ENCODE measurements at places on chromosomes 16 and 17. TPM values are rescaled to one million over a fixed set of nuclear protein-coding genes. Genes with fewer than 3 reads are reported as not detected.

DNA sequence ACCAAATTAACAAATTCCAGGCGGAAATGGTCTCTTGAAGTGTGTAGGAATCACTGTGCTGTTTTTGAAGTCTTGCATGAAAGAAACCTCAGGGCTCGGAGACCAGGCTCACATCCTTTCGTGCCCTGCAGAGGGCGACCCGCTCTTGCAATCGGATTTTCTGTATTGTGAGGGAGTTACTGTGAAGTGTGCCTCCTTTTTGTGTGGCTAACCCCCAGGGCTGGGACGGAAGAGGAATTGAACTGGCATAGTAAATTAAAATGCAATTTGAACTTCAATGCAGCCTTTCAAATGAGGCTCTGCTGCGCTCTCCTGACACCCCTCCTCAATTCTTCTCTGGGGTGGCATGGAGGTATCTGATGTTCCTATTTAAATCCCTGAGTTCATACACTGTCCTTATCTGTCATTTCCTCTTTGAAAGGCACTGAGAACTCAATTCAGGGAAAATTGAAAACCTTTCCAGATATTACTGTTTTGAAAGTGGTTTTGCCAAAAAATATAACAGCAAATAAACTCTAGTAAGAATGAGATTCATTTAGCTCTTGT lies 51.5 kb upstream of the MGAT5B start:
- H3K36me3 ChIP-seq = no peaks in the 10 kb centered on the region
- H3K4me1 ChIP-seq = no peaks in the 10 kb centered on the region
- H3K27ac ChIP-seq = no peak overlapping the region
- peak; percentile 36 for DNase-seq

The ST6GALNAC2 gene
- not detected for total RNA-seq

The PPP1R27 gene
- not detected for total RNA-seq

The TSNAXIP1 gene
- 0.23 TPM for total RNA-seq

The MPP2 gene
- total RNA-seq = 0.87 TPM
